ENCODE measurements at places on chromosomes 13 and 19. TPM values are rescaled to one million over a fixed set of nuclear protein-coding genes. Genes with fewer than 3 reads are reported as not detected.

Gene FFAR1
- total RNA-seq: not detected

Gene MEDAG
- 0.33 TPM for total RNA-seq

DNA sequence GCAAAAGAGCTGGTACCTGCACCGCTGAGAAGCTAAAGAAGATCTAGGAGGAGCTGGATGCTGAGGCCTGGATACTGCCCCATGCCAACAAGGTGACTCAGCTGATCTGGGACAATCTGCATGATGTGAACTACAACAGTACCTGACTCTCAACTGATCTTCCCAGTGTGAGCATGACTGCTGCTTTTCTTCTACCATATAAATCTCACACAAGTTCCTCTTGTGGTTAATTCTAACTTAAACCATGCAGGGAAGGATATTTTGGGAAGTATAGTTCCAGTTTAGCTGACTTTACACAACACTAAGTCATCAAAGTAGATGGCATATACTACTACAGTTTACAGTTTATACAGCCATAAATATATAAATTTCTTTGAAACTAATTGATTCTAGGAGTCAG is 91.9 kb downstream of the SLAIN1 start:
- DNase-seq: no peak

- no peak for DNase-seq
Observed at GRCh38 chr19:29315556-29316190, 102.7 kb upstream of the UQCRFS1 start.

DNA sequence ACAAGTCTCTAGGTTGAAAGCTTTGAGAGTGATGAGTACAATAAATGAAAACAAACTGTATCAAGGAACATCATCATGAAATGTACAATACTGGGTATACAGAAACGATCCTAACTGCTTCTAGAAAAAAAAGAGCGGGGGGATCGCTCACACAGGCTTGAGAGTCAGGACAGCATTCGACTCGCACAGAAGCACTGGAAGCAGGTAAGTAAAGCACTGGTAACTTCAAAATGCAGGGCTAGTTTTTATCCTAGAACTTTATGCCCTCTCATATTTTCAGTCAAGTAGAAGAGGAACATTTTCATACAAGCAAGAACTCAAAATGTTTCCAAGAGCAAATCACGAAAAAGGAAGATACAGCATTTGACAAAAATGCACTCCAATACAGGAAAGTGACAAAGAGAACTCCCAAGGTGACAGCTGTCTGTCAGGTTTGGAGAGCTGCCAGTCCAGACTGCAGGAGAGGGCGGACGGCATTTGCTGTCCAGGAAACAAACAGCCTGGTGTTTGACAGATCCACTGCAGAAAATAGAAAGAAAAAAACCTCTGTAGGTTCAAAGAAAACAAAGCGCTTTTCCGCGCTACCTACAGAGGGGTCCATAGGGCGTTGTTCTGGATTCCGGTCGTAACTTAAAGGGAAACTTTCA is 58.2 kb upstream of the XPO4 start:
- DNase-seq: no peak

Gene UBXN6
- total RNA-seq: 37.1 TPM

DNA sequence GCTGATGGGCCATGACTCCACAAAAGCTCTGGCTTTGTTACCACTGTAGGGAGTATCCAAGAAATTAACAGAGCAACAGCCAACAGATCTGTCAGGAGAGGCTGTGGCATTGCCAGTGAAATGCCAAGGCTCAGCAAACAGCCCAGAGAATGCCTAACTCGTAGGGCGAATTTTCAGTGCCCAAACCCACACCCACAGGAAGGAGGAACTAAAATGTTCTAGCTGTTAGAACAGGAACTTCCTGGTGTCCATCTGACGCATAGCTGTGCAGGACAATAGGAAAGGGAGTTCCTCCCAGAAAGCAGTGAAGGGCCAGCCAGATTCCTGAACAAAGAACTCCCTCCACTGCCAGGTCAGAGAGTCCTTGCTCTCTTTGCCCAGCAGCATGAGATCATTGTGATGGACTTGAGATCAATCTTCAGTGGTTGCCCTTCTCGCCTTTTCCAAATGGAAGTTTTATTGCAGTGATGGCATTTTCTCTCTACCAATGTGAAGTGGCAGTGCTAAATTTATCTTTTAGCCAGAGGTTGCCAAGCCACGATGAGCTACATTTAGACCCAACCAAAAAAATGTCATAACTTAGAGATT is 224.2 kb upstream of the STARD13 start:
- no peak for DNase-seq

- peak; percentile 57 for DNase-seq
Observed at GRCh38 chr13:98390086-98390715, 186.7 kb downstream of the STK24 start.

DNA sequence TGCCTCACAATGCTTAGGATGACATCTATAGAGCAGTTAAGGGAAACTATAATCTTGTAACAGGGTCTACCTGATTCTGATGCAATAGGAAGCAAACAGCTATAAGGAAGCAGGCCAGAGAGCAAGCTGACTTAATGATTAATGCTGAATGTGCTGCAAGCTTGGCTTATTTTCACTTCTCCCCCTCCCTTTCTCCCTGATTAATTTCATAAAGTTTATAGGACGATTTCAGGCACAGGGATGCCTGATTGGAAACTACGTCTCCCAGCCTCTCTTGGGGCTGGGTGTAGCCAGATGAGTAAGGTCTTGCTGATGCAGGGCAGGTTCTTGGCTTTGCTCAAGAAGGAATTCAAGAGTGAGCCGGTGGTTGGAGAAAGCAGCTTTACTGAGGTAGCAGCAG is 82.8 kb upstream of the MRI1 start:
- no peak for DNase-seq

Gene APOC1
- 1,040 TPM for total RNA-seq

Gene WDR62
- 35.9 TPM for total RNA-seq

- DNase-seq: peak; percentile 55
Observed at GRCh38 chr19:3669947-3670795, 30.1 kb downstream of the PIP5K1C start.

GRCh38 chr19:16334411-16334810 is 9.8 kb downstream of the KLF2 start:
- DNase-seq: no peak

GRCh38 chr19:50321831-50322230 is 7.3 kb downstream of the KCNC3 start:
- DNase-seq: no peak

- peak; percentile 45 for DNase-seq
Observed at GRCh38 chr13:99386495-99386894, 79.3 kb upstream of the GPR183 start.

Gene TYROBP
- total RNA-seq: not detected

- DNase-seq: no peak
Observed at GRCh38 chr19:35222373-35223015, 6.0 kb downstream of the FAM187B start.

- DNase-seq: no peak
Observed at GRCh38 chr19:33499671-33500506, 21.7 kb downstream of the PEPD start.

DNA sequence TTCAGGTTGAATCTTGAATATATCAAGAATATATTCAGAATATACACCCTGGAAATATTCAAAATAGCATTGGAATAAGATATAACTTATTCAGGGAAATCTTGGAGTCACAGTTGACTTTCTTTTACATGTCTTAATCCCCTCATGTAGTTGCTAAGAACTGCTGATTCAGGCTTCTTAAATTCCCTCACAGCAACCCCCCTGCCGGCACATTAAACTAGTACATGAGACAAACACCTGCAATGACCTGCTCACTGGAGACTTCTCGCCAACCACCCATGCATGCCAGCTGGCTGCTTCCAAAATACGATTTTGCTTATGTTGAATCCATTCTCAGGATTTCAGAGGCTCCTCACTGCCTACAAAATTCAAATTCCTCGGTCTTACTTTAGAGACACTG is 997.1 kb downstream of the EFNB2 start:
- no peak for DNase-seq

DNA sequence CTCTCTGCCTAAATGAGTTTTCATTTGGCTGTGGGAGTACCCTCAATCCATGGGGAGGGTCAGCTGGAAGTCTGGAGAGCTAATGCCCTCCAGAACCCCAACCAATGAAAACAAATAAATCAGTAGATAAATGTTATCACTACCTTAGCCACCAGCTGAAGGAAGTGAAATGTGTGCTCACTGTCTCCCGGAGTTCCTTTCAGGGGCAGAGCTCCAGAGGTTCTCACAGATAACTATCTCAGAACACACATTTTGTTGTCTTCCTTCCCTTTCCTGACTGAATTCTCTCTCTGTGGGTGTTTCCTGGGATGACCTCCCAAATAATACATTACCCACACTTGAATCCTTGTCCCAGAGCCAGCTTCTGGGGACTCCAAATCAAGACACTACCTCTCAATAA is 779.6 kb downstream of the DIAPH3 start:
- no peak for DNase-seq

DNA sequence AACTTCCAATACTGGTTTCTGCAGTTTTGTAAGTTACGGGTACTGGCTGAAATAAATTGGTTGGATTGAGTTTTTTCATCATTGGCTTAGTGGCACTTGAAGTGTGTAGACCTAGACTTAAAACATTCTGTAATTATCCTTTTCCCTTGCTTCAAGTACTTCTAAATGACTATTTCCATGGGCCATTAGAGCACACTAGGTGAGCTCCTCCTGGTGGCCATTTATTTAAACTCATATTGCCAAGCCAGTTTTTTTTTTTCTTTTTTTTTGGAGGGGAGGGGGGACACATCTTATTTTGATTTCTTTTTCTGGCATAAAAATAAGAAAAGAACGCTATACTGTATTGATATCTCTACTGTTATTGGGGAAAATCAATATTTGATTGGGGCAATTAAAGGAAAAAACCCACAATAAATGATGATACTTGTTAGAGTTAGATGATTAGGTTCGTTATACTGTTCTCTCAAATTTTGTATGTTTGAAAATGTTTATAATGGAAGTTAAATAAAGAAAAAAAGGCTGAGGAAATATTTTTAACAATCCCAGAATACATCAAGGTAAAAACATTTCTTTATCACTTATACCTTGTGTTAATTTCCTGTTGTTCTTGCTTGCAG is 82.9 kb downstream of the PDS5B start:
- no peak for DNase-seq

Gene EGLN2
- total RNA-seq: 87.4 TPM

- no peak for DNase-seq
Observed at GRCh38 chr13:87302931-87303330, 368.2 kb upstream of the SLITRK5 start.

- DNase-seq: peak; percentile 29
Observed at GRCh38 chr13:111923991-111924677, 142.8 kb upstream of the SOX1 start.

DNA sequence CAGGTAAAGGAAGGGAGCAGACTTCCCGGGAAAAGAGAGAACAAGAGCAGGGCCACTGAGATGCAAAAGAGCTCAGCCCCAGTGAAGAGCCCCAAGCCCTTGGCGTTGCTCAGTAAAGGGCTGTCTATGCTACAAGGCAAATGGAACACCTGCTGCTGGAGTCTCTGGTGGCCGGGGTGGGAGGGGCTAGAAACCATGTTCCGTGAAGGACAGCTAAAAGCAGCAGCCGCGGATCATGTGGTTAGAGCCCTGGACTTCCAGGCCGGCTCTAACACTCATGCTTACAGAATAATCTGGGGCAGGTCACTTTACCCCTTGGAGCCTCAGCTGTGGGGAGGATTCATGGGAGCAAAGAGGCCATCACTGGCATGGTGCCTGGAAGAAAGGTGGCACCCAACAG is 17.8 kb downstream of the POU2F2 start:
- peak; percentile 60 for DNase-seq

DNA sequence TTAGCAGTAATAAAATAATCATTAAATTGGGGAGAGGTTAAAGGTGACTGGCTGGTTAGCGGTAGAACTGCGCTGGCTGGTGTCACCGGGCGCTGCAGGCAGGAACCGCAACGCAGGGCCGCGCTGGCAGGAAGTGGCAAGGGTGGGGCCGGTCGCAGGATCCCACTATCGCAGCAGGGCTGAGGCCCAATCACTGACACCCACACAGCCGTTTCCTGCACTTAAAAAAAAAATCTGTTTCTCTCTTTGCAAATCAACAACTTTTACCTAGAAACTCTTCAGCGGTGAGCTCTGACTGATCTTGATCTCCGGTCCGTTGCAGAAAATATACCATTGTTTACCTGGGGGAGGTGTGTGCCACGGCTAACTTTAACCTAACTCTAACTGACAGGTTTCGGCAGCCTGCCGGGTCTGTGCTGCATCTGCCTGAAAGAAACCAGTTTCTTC is 46.9 kb downstream of the KLF2 start:
- DNase-seq: no peak

DNA sequence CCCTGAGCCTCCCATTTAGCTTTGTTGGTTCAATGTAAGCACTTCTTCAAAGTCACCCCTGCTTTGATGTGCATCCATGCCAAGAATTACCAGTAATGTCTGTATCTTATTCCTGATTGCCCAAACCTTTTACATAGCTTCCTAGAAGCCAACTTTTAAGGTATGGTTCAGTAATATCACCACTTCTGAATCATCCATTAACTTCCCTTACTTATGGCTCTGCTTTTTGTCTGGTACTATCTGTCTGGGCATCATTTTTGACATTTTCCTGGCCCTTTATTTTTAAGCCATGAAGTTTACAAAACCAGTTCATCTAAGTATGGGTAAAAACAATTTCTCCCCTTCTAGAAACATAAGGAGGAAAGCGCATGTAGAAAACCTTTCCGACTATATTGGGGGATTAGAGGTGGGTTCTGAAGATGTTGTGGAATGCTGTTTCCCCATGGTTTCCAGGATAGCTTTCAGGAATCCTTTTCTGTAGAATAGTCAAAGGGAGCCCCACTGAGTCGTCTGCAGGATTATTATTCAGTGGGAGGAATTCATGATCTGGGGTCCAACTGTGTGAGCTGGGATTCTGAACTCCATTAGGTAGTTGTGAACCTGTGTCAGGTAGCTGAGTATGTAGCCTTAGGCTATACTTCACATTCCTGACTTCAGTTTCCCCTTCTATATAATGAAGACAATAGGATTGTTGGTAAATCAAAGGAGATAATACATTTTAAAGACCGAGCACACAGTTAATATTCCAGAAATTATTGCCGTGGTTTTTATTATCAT is 163.8 kb downstream of the SUCLA2 start:
- no peak for DNase-seq

DNA sequence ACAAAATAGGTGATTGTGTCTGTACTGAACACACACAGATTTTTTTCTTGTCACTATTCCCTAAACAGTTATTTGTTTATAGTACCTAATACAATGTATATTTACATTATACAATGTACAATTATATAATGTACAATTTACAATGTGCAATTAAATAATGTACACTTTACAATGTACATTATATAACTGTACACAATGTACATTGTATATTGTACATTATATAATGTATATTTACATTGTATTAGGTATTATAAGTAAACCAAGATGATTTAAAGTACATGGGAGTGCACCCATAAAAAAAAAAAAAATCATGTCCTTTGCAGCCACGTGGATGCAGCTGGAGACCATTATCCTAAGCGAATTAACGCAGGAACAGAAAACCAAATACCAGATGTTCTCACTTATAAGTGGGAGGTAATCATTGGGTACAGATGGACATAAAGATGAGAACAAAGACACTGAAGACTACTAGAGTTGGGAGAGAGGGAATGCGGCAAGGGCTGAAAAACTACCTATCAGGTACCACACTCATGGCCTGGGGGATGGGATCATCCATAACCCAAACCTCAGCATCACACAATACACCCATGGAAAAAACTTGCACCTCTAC is 68.1 kb downstream of the ABCC4 start:
- no peak for DNase-seq

Gene FREM2
- total RNA-seq: 16.1 TPM

Gene ZNF701
- total RNA-seq: 35.7 TPM
